ENCODE measurements at places on chromosomes 13 and 19.

DNA sequence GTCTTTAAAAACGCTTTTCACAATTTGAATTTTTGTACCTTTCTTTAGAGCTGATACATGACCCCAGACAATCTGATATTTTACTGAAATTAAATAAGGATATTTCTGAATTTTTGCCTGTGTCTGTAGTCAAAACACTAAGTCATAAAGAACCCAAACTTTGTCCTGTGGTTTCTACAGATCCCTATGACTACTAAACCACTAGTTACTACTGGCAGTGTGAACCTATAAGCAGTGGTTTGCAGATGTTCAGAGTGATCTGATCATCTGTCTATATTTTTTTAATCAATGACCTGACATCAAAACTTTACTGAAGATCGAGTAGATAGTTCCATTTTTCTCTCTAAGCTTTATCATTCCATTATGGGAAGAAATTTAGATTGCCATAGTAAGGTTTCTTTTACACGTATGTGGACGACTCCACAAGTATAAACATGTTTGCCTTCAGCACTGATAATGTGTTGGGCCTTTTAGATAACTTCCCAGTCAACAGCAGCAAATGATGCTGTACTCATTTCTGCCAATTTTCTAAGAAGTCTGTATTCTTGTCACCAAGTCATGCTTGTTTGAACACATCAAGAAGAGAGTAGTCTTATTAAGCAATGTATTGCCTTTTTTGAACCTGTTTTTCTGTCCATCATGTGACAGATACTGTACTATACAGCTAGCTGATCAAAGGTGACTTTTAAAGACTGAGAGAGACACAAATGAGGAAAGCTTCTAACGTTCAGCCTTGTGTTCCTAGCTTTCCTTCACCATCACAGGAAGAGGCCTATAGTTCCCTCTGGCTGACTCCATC, 21.8 kb downstream of the POLR1D start:
- no peak for DNase-seq

GRCh38 chr19:18415178-18415867, 3.9 kb upstream of the SSBP4 start:
- DNase-seq = peak; percentile 89

DNA sequence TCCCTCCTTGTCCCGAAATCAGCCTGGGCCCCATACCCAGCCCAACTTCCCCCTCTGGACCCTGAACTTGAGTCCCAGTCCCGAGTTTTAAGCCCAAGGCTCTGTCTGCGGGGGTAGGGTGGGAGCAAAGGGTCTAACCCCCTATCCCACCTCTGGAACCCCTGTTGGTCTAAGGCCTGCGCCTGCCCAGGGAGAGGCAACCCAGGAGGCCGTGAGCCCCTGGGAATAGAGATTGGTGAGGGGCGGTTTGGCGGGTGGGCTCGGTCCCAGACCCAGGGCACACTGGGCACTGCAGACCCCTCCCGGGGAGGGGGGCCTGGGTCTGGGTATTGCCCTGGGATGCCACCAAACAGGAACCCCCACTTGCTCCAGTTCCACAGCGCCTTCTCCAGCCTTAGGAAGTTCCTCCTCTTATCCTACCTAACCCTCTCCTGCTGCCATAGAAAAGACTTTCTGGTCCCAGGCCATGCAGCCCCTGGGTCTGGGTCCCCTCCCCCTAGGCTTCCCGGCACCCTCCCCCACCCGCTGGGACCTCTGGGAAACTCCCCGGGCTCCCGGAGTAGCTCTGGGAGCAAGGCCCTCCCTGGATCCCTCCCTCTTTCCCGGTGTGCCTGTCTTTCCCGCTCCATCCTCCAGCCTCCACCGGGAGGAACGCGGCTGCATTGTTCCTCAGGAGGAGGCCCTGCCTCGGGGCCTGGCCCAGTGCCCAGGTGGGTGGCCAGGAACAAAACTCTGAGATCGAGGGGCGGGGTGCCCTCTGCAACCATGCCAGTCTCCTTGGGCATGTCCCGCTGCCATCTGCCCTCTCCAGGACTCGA, 33.6 kb upstream of the NANOS3 start:
- DNase-seq = no peak

DNA sequence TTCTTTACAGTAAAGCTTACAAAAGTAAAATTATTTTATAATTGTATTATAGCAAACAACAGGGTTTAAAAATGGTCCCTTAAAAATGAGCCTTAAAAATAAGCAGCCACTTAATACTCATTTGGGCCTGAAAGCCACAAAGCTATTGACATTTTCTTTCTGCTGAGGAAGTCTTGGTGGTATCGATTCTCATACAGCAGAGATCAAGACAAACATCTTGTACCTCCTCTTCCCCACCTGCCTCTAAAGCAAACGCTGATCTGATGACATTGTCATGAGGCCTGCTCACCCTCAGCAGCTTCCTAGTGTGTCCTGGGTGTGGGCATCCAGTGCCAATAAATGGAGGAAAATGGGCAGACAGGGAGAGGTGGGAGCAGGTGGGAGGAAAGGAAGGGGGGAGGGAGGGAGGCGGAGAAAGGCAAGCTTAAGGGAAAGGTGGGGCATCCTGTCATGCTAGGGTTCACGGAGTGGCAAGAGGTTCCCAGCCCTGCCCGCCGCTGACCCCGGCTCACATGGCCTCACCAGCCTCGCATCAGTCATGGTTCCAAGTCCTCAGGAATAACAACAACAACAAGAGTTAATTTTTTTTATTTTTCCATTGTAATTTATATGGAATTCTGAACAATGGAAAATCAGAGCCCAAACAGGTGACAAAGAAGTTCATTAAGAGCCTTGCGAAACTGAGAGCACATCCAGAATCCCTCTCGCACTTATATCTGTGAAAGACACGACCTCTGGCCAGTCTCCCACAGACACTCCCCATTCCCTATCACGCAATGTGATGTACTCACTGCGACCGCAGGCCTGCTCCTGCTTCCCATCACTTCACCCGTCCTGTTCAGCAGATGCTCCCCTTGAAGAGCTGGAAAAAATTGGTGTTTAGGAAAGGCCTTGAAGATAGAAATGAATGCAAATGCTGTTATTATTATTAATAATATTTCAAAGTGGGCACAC, 15.1 kb upstream of the ATP11A start:
- peak; percentile 1 for DNase-seq

GRCh38 chr19:53374288-53374687, 8.8 kb downstream of the ZNF525 start:
- no peak for DNase-seq

- no peak for DNase-seq
Observed at GRCh38 chr19:48445256-48445605, 552 bp upstream of the GRWD1 start.

- DNase-seq = no peak
Observed at GRCh38 chr19:41870401-41870873, 6.6 kb upstream of the CD79A start.

DNA sequence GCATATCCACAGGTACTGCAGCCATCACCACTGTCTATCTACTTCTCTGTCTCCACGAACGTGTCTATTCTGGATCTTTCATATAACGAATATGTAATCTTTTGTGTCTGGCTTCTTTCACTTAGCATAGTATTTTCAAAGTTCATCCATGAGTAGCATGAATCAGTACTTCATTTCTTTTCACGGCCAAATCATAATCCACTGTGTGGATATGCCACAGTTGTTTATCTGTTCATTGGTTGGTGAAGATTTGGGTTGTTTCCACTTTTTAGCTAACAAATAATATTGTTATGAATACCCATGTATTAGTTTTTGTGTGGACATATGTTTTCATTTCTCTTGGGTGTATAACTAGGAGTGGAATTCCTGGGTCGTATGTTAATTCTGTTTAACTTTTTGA, 14.4 kb downstream of the RGCC start:
- DNase-seq = no peak

Data from tibial artery (tissue), 4 donors.